ENCODE measurements at places on chromosomes 4 and X.

- no peak for DNase-seq
Measured at GRCh38 chr4:1600811-1601532, 83.1 kb downstream of the FAM53A start.

GRCh38 chrX:43527801-43528200 is 128.3 kb upstream of the MAOA start:
- DNase-seq: no peak

DNA sequence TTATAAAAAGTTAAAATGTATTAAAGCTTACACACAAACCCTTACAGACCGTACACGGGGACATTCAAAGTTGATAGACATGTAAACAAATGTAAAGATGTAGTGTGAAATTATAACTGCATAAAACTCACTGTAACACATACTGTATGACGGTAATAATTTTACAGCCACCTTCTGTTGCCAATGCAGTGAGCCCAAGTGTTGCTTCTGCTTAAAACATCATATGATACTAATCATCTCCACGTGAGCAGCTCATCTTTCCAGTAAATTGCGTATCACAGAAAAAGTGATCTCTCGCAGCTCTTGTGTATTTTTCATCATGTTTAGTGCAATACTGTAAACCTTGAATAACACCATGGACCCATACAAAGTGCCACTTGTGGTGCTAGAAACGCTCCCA is 233.2 kb downstream of the STK32B start:
- no peak for DNase-seq

- DNase-seq: no peak
Measured at GRCh38 chrX:14029039-14029424, 660 bp downstream of the GEMIN8 start.

DNA sequence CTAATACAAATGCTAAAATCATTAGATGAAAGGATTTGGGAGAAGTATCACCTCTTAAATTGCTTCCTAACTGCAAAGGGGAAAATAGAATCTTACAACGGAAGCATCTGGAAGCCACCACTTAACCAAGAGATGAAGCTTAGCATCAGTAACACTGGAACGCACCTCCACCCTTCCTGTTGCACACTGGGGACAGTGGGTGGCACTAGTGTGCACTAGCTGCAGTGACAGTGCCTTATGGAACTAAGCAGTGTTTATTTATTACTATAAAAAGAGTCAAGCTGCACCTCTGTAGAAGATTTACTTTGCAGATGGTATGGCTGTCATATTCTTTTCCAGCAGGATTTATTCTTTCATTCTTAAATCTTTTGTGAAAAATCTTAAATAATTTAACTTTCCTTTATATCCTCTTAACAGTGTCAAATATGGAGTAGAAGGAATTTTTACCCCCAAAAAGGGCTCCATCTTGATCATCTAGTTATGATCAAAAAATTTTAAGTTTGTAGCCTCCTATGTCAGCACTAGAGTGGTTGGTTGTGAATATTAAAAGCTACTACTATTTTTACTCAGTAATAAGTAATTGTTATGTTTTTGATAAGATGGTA is 76.7 kb downstream of the SCD5 start:
- peak; percentile 50 for DNase-seq

GRCh38 chr4:162684371-162684700 is 482.4 kb downstream of the NAF1 start:
- DNase-seq: no peak

GRCh38 chr4:122542411-122543236 is 78.2 kb downstream of the IL21 start:
- DNase-seq: peak; percentile 9

DNA sequence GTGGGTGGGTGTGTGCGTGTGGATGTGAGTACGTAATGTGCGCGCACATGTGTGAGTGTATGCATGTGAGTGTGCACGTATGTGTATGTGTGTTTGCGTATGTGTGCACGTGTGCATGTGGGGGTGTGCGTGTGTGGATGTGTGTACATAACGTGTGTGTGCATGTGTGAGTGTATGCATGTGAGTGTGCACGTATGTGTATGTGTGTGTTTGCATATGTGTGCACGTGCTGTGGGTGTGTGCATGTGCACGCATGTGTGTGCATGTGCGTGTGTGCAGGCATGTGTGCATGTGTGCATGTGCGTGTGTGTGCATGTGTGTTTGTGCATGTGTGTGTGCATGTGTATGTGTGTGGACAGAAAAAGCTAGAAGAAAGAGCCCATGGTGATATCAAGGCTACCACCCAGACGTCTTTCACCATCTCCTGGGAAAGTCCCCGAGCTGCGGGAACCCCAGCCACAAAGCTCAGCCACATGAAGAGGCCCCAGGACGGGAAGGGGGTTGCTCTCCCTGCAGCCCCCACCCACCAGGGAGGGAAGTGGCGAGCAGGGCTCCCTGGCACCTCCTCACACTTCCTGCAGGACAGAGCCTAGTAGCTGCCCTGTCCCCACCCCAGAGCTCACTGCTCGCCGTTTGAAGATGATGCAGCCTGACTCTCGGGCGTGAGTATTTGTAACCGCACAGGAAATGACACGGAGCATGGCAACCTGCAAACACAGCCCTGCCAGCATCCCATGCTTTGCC is 108.3 kb downstream of the DCTD start:
- DNase-seq: no peak

DNA sequence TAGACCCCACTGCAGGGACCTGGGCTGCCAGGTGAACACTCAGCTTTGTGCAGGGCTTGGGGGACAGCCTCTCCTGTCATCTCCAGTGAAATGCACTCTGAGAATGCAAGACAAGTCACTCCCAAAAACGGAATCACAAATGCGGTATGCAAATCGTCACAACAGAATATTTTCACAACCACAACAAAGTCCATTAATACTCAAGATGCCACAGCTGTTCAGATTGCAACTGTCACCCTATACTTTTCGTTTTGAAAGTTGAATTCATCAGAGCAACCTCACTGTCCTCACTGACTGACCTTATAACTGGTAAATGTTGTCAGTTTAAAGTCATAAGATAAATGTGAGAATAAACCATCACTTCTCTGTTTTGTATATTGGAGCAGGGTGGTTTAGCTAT is 16.6 kb downstream of the JAKMIP1 start:
- DNase-seq: no peak

DNA sequence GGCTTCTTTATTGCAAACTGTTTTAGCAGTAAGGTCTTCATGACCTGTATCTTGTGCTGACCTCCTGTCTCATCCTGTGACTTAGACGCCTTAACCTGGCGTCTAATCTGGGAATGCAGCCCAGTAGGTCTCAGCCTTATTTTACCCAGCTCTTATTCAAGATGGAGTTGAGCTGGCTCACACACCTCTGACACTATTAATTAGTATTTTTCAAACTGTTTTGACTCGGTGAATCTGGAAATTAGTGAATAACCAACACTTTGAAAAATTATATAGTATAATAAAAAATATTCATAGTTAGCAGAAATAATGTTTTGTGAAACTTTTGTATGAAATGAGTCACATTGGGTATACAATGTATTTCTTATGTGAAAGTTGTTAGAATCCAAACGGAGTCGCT is 189.4 kb downstream of the PDGFRA start:
- no peak for DNase-seq

DNA sequence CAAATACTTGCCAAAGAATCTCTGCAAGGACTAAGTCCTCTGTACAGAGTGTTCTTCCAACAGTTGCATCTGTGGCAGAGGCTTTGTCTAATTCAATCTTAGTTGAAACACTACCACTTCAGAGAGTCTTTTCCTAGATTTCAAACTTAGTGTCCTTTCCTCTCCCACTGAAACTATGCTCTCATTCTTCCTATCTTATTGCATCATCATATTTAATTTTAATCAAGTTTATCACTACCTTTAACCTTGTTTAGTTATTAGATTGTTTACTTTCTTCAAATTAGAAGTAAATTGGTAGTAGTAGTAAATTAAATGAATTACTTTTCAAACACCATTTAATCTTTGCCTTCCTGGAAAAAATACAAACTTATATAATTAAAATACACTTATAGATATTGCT is 1082.3 kb upstream of the PABPC4L start:
- DNase-seq: no peak

- no peak for DNase-seq
Measured at GRCh38 chr4:123974386-123975149, 578.0 kb downstream of the SPRY1 start.

DNA sequence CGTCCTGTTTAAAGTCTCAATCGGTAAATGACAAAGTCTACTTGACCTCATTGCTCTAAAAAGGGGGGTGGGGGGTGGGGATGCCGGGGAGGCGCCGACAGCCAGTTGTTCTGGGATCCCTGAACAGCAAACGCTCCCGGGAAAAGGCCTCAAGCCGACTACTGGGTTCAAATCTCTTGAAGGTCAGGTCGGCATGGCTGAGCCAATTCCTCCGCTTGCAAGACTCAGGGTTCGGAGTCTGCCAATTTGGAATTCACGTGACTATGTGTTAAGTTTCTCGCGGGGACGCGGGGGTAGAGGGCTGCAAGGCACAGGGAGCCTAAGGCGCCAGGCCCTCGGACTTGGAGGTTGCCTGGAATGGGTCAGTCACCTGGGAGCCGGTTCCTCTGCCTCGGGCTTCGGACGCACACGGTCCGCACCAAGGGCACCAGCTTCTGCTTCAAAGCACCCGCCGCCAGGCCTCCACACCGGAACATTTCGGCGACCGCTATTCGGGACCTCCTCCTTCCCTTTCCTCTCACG is 399 bp downstream of the AIFM1 start:
- no peak for DNase-seq

- DNase-seq: peak; percentile 83
Measured at GRCh38 chr4:88007304-88008121, at the start of gene PKD2. PKD2 (plus strand) TSS chr4:88007635; CDS start chr4:88007734, 99 bp downstream.

- no peak for DNase-seq
Measured at GRCh38 chrX:110248578-110248977, 69.3 kb downstream of the AMMECR1 start.

DNA sequence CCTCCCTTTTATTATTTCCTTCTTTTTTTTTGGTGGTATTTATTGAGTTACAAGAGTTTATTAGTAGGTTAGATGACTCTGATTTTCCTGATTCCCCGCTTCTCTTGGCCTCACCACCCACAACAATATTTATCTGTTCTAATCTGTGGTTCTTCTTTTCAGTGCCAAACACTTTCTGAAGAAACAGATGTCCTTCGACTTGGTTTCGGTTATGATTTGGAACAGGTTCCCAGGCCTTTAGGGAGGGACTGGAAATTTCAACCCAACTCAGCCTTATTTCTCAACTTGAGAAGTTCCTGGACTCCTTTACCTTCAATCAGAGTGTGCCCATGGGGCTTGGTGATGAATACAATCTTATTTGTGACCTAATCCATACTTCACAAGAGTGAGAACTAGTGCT is 108.1 kb downstream of the UCHL1 start:
- DNase-seq: no peak

- DNase-seq: no peak
Measured at GRCh38 chr4:149112109-149112508, 669.9 kb upstream of the NR3C2 start.

GRCh38 chr4:146522869-146523205 is 1.1 kb upstream of the SLC10A7 start:
- peak; percentile 11 for DNase-seq

DNA sequence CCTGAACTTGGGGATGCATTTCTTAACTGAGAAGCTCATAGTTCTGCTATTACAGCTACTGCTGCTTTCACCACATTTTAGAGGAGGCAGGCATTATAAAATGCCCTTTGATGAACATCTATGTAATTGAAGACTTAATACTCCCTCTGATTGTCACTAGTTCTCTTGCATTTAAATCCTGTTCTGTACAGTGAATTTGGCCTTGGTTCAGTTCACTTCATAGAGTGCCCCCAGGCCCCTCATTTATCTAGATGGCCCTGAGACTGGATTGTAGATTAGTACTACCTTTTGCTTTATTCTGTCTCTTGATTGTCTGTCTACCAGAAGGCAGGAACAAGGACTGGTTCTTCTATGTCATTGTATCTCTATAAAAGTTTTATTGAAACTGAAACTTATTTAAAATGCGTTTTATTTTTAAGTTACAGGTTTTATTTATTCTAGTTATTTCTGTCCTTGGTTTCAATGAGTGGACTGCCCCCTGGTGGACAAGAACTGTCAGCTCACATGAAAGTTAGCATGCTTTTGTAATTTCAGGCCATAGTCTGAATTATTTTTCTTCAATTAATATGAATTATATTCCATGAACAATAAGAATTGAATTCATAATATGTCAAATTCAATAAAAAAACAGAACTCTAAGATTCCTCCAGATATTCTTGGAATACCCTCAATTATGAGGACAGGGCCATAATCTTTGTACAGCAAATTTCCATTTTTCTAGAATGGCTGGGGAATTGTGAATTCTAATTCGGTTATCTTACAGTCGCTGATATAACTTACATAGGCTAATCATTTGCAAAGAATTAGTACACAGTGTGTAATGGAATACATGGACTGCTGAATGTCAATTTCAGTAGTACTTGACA is 47.2 kb upstream of the TMEM33 start:
- DNase-seq: peak; percentile 53

GRCh38 chr4:147740176-147740575 is 8.3 kb downstream of the ARHGAP10 start:
- DNase-seq: no peak

- DNase-seq: no peak
Measured at GRCh38 chrX:42751573-42751972, 26.4 kb downstream of the PPP1R2C start.

DNA sequence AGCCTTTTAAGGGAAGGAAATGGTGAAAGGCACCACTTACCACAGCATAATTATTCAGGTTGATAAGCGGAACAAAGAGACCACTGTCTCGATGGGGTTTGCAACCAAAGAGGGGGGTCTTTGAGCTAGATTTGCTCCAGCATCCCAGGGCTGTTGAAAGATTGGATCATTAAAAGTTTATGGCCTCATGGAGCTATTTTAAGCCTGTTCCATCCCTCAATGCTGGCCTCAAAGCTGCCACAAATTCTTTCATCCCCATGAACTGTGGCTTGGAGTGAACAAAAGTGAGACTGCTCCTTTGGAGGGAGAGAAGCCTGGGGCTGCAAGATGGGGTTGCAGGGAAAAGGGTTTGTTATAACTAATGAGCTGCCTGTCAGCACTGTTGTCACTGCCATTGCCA is 209.8 kb downstream of the RTL9 start:
- peak; percentile 3 for DNase-seq

DNA sequence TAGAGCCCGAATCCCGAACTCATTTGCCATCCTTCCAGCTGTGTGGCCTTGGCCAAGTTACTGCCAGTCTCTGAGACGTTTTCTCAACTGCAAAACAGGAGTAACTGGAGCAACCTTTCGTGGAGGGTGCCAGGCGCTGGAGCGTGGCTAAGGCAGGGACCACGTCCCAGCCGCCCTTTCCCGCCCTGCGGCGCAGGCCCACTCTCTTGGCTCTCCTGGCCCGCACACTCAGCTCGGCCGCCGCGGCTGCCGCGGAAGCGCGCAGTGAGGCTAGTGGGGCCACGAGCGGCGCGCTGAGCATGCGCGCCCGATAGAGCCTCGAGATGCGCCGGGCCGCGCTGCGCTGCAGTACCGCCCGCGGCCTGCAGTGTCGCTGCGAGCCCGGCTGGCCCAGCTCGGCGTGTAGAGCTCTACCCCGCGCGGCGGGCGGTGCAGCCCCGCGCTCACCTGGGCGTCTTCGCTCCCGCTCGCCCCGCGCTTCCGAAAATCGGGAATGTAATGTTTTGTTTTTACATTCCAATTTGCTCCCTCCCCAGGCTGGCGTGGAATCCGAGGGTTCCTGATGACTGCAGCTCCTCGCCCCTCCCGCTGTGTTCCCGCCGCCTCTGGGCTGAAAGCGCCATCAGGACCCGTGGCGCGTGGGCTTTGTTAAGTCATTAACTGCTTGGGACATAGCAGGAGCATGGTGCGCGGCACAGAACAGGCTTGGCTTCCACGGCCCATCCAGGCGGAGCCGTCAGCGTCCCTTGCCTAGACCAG is 4.0 kb upstream of the ZNF518B start:
- peak; percentile 71 for DNase-seq

All from fibroblast of skin of scalp (primary cell).